ENCODE measurements at places on chromosomes 5 and 9. TPM values are rescaled to one million over a fixed set of nuclear protein-coding genes. Genes with fewer than 3 reads are reported as not detected.

DNA sequence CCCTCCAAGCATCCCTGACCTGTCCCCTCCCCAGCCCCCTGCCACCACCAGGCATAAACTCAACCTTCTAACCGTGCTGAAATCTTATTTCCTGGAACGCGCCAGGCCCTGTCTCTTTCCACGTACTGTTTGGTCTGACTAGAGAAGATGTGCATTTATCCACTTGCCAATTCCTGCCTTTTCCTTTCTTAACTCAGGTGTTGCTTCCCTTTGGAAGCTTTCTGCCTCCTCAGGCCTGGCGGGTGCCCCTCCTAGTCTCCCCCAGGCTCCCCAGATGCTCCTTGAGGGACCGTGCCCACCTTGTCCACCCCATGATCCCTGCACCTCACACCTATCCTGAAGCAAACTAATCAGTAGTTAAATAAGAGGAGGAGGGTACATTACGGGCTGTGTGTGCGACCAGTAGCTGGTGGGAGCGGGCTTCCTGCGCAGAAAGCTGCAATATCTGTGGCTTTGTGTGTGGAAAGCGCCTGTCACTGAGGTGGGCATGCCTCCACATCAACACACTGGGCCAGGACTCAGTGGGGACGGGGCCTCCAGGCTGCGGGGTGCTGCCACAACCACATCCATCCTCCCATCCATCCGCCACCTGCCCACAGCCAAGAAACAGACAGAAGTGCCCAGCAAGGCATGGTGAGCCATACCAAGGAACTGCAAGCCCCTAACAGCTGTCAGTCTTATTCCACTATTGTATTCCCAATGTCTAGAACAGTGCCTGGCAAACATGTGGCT lies 73.5 kb downstream of the COL23A1 start:
- DNase-seq = no peak
- no peak overlapping the region for H3K4me3 ChIP-seq
- no peaks in the 10 kb centered on the region for H3K4me1 ChIP-seq
- H3K27ac ChIP-seq = no peak overlapping the region
- peaks cover 3% of the 10 kb centered on the region for H3K27me3 ChIP-seq

Gene BRD3OS
- 28.6 TPM for polyA plus RNA-seq

DNA sequence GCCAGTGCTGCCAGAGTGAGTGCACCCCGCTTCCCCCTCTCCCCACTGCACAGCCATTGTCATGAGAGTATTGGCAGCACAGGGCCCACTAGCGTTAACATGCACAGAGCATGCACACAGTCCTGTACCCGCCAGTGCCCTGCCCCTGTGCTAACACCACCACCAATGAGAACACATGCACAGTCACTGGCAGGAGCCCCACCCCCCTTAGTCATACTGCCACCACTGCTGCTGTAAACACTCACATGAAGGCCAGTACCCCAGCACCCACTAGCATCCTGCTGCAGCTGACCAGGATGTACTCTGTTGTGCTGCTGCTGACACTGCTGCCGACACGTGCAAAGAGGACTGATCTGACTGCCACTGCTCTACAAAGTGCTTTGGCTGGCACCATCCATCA lies 19.5 kb upstream of the RANBP6 start:
- no peak overlapping the region for H3K4me3 ChIP-seq
- H3K4me1 ChIP-seq = no peaks in the 10 kb centered on the region
- DNase-seq = no peak
- peak overlapping the region; percentile 28 for H3K27ac ChIP-seq

Gene FRRS1L
- polyA plus RNA-seq = not detected

DNA sequence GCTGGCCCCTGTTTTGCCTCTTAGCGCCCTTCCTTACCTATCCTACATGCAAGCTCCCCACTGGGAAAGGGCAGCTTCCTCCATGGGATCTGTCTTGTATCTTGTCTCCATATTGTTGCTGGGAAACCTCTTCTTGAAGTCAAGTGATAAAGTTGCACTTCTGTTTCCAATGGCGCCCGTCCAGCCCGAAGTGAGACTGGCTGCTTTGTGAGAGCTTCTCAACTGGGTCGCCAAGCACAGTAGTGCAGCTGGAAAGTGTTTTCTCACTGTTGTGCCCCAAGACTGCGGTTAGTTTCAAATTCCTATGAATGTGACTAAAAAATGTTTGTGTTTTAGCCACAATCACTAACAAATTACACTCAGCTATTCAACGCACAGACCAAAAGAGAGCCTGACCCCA lies 506.6 kb upstream of the MPDZ start:
- no peaks in the 10 kb centered on the region for H3K4me1 ChIP-seq
- no peaks in the 10 kb centered on the region for H3K36me3 ChIP-seq
- no peak for DNase-seq
- no peak overlapping the region for H3K27ac ChIP-seq
- H3K27me3 ChIP-seq = no peaks in the 10 kb centered on the region
- H3K4me3 ChIP-seq = no peak overlapping the region

- no peaks in the 10 kb centered on the region for H3K4me1 ChIP-seq
- no peaks in the 10 kb centered on the region for H3K27me3 ChIP-seq
- no peak overlapping the region for H3K27ac ChIP-seq
- DNase-seq = no peak
- H3K36me3 ChIP-seq = no peaks in the 10 kb centered on the region
- no peak overlapping the region for H3K4me3 ChIP-seq
These were observed 327.0 kb downstream of the IZUMO3 start for GRCh38 chr9:24218656-24219055.

Gene PPP2R2B
- polyA plus RNA-seq = 0.63 TPM

Gene MYOZ3
- polyA plus RNA-seq = 0.05 TPM

- H3K4me3 ChIP-seq = no peak overlapping the region
- no peak for DNase-seq
- H3K27ac ChIP-seq = no peak overlapping the region
- peaks cover 11% of the 10 kb centered on the region for H3K4me1 ChIP-seq
- H3K27me3 ChIP-seq = no peaks in the 10 kb centered on the region
These were observed 15.5 kb downstream of the MEGF9 start for GRCh38 chr9:120698766-120699165.

DNA sequence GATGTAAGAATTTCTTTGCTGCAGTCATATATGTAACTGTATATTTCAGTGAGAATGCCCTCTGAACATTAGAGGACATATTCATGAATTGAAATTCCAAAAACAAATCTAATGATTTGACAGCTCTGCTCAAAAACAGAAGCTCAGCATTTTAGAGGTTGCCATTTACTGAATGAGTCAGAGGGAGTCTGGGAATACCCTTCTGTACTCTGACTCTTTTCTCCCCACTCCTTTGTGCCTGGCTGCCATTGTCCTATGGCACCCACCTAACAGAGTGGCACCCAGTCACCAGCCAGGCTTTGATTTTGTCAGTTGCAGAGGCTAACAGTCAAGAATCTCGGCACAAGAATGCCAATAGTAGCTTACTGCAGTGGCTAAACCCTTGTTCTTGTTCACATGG lies 133.6 kb downstream of the ATG10 start:
- H3K4me1 ChIP-seq = peaks cover 16% of the 10 kb centered on the region
- no peak overlapping the region for H3K27ac ChIP-seq
- no peak overlapping the region for H3K4me3 ChIP-seq
- DNase-seq = no peak
- peaks cover 7% of the 10 kb centered on the region for H3K36me3 ChIP-seq
- H3K27me3 ChIP-seq = no peaks in the 10 kb centered on the region

- no peak overlapping the region for H3K4me3 ChIP-seq
- H3K36me3 ChIP-seq = no peaks in the 10 kb centered on the region
- no peaks in the 10 kb centered on the region for H3K27me3 ChIP-seq
- no peaks in the 10 kb centered on the region for H3K4me1 ChIP-seq
- DNase-seq = no peak
These were observed 49.4 kb upstream of the ORM1 start for GRCh38 chr9:114273461-114273881.

Gene ACTL7A
- not detected for polyA plus RNA-seq

GRCh38 chr9:116686135-116686534 lies 970 bp upstream of the TRIM32 start:
- peaks cover 53% of the 10 kb centered on the region for H3K4me1 ChIP-seq
- no peaks in the 10 kb centered on the region for H3K36me3 ChIP-seq
- DNase-seq = no peak
- H3K27me3 ChIP-seq = no peaks in the 10 kb centered on the region
- peak overlapping the region; percentile 96 for H3K4me3 ChIP-seq

GRCh38 chr5:65623482-65623881 lies 651 bp downstream of the TRIM23 start:
- H3K27ac ChIP-seq = peak overlapping the region; percentile 95
- no peaks in the 10 kb centered on the region for H3K36me3 ChIP-seq
- H3K4me1 ChIP-seq = peaks cover 9% of the 10 kb centered on the region
- no peaks in the 10 kb centered on the region for H3K27me3 ChIP-seq

Gene SLC25A2
- polyA plus RNA-seq = not detected

Gene TNC
- not detected for polyA plus RNA-seq

Gene PCDHGB1
- not detected for polyA plus RNA-seq

DNA sequence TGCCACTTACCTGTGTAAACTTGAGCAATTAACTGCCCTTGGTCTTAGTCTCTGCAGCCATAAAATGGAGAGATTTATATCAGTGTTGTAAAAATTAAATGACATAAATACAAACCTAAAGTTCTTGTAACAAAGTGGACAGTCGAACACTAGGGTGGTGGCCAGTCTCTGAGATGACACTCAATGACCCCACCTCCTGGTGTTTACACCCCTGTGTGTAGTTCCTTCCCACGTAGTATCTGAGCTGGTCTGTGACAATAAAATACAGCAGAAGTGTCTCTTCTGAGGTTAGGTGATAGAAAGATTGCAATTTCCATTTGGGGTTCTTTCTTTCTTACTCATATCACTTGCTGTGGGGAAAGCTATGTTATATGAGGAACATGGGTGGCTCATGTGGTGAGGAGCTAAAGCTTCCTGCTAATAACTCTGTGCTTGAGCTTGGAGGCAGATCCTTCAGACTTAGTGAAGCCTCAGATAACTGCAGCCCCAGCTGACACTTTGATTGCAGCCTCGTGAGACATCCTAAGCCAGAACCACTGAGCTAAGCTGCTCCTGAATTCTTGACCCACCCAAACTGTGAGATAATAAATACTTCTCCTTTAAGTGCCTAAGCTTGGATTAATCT lies 173.4 kb upstream of the CHD1 start:
- H3K36me3 ChIP-seq = no peaks in the 10 kb centered on the region
- DNase-seq = no peak
- H3K4me1 ChIP-seq = no peaks in the 10 kb centered on the region
- H3K27ac ChIP-seq = no peak overlapping the region
- H3K27me3 ChIP-seq = peaks cover 4% of the 10 kb centered on the region

DNA sequence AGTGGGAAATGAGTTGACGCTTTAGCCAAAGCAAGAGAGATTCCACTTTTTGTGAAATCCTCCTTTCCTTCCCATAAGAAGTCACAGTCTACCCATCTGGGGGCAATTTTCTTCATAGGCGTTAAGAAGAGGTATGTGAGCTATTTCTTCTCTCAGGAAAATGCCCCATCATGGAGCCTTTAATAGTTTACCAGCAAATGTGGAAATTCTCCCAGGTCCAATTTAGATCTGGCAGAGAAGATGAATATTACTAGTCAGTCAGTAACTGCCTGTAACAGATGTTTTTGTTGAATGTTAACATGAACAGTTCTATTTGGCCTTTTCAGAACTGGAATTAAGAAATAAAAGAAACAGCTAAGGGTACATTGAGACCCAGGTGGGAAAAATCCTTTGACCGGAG lies 156.4 kb upstream of the RFX3 start:
- no peak overlapping the region for H3K27ac ChIP-seq
- no peak overlapping the region for H3K4me3 ChIP-seq

DNA sequence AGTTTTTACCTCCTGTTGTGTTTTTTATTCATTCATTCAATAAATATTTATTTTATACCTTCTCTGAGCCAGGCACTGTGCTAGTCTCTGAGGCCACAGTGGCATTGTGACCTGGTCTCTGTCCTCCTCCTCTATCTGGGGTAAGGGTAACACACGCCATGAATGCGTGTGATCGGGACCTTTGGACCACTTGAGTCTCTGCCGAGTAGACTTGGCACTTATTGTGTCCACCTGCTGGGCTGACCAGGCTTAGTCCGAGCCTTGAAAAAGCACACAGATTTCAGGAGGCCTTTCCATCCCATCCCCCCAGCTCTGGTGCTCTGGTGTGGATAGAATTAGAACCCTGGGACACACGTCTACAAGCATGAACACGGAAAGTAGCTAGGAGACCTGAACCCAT lies 58.7 kb downstream of the ERGIC1 start:
- H3K4me3 ChIP-seq = no peak overlapping the region
- peaks cover 8% of the 10 kb centered on the region for H3K4me1 ChIP-seq
- peaks cover 13% of the 10 kb centered on the region for H3K36me3 ChIP-seq
- H3K27me3 ChIP-seq = no peaks in the 10 kb centered on the region

Gene SAXO1
- 0.10 TPM for polyA plus RNA-seq

GRCh38 chr5:177154003-177154643 lies 20.6 kb downstream of the NSD1 start:
- no peak for DNase-seq
- peak overlapping the region; percentile 37 for H3K27ac ChIP-seq
- no peaks in the 10 kb centered on the region for H3K27me3 ChIP-seq
- no peaks in the 10 kb centered on the region for H3K36me3 ChIP-seq
- peaks cover 22% of the 10 kb centered on the region for H3K4me1 ChIP-seq

GRCh38 chr9:24071716-24072115 lies 245.7 kb upstream of the ELAVL2 start:
- H3K27me3 ChIP-seq = no peaks in the 10 kb centered on the region
- H3K4me3 ChIP-seq = no peak overlapping the region
- H3K36me3 ChIP-seq = no peaks in the 10 kb centered on the region
- H3K27ac ChIP-seq = no peak overlapping the region
- H3K4me1 ChIP-seq = no peaks in the 10 kb centered on the region
- no peak for DNase-seq

Gene C9orf153
- polyA plus RNA-seq = 0.45 TPM

DNA sequence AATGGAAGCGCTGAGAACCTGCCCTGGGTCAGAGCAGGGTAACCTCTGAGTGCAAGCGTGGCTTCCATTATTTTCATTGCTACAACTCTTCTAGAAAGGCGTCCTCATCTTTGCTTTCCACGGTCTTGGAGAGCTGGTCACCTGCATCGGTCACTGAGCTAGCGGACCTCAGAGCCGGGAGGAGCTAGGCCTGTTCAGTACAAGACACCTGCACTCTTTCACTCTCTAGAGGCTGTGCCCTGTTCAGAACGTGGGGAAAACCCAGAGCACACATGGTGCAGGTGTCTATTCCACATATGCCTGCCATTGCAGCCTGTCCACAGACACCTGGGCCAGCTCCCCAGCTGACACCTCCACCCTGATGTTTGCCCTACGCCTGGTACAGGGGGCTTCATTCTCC lies 147.8 kb upstream of the IRX2 start:
- H3K4me1 ChIP-seq = no peaks in the 10 kb centered on the region
- DNase-seq = no peak
- no peaks in the 10 kb centered on the region for H3K27me3 ChIP-seq
- no peaks in the 10 kb centered on the region for H3K36me3 ChIP-seq
- no peak overlapping the region for H3K27ac ChIP-seq

GRCh38 chr9:75812141-75812540 lies 78.3 kb upstream of the PCSK5 start:
- peaks cover 16% of the 10 kb centered on the region for H3K27me3 ChIP-seq
- no peak for DNase-seq
- no peak overlapping the region for H3K4me3 ChIP-seq
- peaks cover 23% of the 10 kb centered on the region for H3K36me3 ChIP-seq
- H3K27ac ChIP-seq = no peak overlapping the region
- no peaks in the 10 kb centered on the region for H3K4me1 ChIP-seq

Gene TTLL11
- polyA plus RNA-seq = 2.6 TPM

Measured in naive thymus-derived CD8-positive, alpha-beta T cell (primary cell).